Mesenteric fat pad (tissue), 1 donor: ENCODE measurements at places on chromosomes 6 and 20. TPM values are rescaled to one million over a fixed set of nuclear protein-coding genes. Genes with fewer than 3 reads are reported as not detected.

The SNRNP48 gene
- 8.4 TPM for total RNA-seq

The PRDM13 gene
- total RNA-seq: not detected

The KHDC1 gene
- total RNA-seq: 0.35 TPM

The OR12D3 gene
- total RNA-seq: not detected

The GJE1 gene
- not detected for total RNA-seq

The BANF2 gene
- not detected for total RNA-seq
